ENCODE measurements at places on chromosomes 4 and X.

DNA sequence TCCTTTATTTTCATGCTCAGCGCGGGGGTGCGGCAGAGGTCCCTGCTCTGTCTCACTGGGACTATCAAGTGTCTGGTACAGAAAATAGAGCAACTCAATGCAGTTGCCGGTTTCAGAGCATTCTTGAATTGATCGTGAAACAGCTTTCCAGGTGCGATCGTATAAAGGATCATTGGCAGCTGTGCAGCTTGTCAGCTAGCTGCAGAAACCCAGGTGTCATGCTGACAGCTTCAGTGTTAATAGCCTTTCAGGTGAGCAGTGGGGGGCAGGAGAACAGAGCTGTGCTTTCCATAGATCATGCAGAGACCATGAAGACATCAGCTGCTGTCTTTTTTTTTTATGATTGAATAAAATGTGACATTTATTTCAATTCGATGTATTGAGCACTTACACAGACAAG lies 583.9 kb downstream of the NLGN4X start:
- no peak for DNase-seq

DNA sequence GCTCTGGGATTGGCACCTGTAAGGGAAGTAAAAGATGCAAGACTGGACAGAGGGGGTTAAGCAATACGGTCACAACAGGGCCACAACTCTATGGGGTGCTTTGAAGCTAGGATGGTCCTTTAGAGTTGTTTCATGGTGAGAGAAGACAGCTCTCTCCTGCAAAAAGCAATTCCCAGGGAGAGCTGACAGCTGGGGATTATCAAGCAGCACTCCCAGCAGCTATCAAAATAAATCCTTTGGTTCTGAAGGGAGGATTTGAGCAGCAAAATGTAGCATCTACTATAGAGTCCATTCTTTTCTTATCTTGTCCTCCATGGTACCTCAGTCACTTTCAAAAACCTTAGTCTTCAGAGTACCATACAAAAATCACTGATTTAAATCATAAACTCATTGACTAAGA lies 35.1 kb upstream of the AP1AR start:
- no peak for DNase-seq

DNA sequence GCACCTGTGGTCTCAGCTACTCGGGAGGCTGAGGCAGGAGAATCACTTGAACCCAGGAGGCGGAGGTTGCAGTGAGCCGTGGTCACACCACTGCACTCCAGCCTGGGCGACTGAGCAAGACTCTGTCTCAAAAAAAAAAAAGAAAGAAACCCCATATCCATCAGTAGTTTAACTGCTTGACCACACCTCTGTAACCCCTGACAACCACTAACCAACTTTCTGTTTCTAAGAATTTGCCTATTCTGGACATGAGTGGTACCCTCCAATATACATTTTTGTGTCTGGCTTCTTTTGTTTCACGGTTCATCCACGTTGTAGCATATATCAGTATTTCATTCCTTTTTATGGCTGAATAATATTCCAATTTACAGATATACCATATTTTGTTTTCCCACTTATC lies 9.1 kb downstream of the PPAT start:
- peak; percentile 69 for DNase-seq

GRCh38 chr4:140595065-140595464 lies 26.3 kb upstream of the UCP1 start:
- peak; percentile 45 for DNase-seq

DNA sequence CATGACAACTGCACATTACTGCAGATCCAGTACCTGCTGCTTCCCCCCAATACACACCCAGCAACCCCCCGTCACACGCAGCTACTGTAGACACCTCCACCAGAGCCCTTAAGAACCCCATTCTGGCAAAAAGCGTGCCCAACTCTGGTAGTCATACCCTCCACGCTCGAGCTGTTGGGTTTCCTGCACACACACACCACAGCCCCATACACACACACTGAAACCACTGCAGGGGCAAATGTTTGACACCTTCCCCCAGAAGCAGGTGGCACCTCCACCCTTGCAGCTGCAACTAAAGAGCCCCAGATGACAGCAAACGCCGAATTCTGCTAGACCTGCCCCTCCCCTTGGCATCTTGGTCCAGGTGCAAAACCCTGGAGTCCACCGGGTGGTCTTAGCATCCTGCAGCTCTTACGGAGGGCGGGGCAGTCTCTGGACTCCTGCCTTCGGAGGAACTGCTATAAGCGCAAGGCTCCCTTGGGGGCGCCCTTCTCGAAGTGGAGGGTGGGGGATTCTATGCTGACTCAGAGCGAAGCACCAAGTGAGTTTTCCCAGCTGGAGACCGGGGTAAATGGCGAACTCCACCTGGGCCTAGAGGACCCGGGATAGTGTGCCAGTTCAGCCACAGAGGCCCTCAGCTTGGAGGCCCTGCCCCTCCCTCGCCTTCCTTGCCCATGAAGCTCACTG lies 1.5 kb downstream of the FRMPD3 start:
- peak; percentile 10 for DNase-seq

GRCh38 chrX:9786798-9787635 lies 788 bp downstream of the SHROOM2 start:
- DNase-seq = no peak

DNA sequence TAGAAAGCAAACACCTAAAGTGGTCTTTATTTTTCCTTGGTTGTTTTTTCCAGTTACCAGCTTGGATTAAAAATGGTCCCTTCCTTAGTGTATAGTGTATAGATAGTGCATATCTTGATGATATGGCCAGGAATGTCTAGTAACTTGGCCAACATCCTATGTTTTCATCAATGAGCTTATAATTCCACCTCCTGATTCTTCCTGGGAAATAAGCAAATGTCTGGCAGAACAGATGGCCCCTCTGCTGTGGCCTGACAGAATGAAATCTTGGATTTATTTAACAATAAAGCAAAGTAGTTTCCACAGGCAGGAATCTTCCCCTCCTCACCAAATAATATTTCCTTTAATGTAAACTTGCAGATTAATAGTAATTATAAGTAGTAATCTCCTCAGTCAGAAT lies 6.1 kb downstream of the SCARB2 start:
- DNase-seq = no peak

- no peak for DNase-seq
Measured at GRCh38 chr4:5874811-5875449, 18.0 kb downstream of the CRMP1 start.

- DNase-seq = no peak
Measured at GRCh38 chr4:80134936-80135701, 62.1 kb upstream of the ANTXR2 start.

DNA sequence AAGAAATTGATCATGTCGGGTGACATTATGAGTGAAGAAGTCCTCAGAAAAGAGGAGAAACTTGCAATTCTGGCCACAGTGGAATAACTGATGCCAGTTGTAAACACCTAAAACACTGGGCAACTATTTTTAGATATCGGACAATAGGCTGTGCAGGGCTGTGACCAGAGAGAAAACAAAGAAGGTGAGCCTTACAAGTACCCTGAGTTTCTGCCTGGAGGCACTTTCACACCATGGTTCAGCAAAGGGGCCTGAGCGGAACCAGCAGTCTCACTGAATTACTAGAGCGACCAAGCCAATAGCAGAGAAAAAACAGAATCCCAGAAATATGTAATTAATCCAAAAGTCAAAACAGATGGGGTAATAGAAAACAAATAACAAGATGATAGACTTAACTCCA lies 11.2 kb downstream of the IRAK1 start:
- peak; percentile 46 for DNase-seq

GRCh38 chrX:21816136-21816535 lies 23.3 kb upstream of the MBTPS2 start:
- DNase-seq = no peak

DNA sequence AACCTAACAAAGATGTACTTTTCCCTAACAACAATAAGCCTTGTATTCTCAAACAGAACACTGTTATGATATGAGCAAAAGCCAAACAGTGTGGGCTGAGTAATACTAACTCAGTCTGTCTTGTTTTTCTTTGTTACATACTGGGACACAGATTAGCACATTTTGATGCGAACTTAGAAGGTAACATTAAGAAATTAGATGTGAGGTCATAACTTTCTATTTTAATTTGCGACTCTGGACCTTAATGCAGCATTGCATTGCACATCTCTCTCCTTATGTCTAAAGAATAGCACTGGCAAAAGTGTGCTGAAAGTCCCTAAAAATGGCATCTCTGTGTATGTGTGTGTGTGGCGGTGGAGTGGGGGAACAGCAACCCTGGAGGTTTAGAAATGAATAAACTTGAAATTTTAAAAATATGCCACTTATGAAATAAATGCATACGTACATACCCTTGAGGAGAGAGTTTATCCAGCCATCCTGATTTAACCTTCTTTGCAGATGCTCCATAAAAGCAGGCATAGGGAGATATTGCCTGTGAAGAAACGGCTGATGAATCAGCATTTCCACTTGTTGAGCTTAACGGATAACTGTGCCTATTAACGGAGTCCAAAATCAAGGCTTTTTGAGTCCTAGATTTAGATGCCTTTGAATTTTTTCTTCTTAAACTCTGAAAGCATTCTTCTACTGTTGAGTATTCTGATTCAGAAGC lies 34.2 kb downstream of the ARAP2 start:
- DNase-seq = no peak

DNA sequence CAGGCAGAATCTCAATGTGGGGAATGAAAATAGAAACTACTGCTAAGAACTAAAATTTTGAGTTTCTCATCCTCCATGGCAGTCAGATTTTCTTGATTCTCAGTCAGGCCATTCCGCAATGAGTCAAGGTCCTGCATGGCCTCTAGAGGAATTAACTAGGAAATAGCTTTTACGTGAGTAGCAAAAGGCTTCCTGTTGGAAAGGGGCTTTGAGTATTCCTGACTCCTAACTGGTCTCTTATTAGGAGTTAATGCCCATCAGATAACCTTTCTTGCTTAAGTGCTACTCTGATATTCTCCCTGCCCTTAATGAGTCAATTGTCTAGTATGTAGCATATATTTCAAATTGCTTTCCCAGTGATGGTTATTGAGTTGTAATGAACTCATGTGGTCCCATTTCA lies 65.7 kb upstream of the ARHGAP24 start:
- no peak for DNase-seq

DNA sequence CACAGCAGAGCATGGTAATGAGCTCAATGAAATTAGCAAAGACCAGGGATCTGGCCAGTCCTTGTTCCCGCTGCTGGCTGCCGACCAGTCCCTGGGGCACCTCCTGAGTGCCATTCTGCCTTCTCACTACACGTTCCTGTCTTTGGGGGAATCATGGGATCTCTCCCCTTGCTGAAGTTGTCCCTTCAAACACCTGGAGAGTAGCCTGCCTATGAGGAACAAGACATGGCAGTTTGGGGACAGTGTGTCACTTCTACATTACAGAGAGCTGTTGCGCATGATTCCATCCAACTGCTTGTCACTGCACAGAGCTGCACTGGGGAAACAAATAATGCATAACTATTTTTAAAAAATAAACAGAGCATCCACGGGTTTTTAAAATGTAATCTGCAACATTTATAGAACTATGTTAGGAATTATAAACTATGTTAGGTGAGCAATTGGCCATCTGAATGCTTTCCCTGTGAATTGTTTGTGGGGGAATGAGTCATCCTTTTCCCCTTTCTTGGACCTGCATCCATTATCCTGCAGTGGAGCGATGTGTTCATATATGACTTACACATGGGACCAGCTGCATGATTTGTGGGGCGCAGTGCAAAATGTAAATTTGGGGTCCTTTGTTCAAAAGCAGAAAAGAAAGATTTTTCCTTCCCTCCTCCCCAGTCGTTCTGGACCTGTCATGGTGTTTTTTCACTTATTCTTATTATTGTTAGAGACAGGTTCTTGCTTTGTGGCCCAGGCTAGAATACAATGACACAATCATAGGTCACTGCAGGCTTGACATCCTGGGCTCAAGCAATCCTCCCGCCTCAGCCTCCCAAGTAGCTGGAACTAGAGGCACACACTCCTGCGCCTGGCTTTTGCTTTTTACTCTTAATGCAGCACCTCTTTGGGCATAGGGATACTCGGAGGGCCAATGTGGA lies 115.0 kb upstream of the TBL1X start:
- DNase-seq = no peak

DNA sequence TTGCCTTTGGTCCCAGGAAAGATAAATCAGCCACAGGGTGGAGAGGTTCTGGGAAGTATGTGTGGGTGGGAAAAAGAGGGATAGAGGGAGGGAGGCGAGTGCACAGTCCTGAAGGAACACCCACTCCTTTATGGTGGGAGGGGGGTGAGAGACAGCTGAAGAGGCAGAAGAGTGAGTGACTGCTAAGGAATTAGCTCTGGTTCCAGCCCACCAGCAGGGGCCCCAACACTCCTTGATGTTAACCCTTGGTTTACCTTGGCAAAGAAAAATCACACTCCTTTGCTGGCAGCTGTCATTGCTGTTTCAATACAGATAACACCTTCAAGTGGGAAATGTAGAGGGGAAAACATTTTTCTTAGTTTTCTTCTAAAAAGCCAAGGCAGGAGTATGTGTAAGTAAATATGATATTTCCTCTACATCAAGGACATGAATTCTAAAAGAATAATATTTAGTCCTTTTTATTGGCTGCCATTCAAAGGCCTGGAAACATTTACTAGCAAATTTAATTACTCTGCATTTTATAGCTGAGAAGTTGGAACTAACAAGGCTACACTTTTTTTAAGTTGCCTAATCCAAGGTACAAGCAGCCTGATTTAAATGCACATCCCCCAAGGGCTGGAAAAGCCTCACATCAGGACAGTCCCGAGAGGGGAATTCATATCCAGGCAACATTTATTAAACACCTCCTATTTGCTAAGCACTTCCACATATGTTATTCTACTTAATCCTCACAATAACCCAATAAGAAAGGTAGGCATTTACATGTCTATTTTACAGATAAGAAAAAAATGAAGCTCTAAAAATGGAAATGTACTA lies 81.7 kb downstream of the HS6ST2 start:
- DNase-seq = no peak

DNA sequence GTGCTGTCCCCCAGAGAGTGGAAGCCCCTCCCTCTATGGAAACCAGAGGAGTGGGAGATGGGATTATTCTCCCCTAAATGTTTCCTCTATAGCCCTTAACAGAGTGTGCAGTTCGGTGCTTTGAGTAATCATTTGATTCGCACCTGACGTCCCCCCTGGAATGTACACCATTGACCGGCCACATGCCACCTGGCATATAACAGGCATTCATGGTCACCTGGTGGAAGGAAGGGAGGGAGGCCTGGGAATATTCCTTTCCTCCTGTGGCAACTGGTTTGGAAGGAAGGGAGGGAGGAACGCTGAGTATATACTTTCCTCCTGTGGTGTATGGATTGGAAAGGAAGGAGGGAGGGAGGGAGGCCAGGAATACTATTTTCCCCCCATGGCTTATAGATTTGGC lies 77.2 kb downstream of the CRMP1 start:
- no peak for DNase-seq

- DNase-seq = no peak
Measured at GRCh38 chrX:120291211-120291610, 20.1 kb downstream of the TMEM255A start.

DNA sequence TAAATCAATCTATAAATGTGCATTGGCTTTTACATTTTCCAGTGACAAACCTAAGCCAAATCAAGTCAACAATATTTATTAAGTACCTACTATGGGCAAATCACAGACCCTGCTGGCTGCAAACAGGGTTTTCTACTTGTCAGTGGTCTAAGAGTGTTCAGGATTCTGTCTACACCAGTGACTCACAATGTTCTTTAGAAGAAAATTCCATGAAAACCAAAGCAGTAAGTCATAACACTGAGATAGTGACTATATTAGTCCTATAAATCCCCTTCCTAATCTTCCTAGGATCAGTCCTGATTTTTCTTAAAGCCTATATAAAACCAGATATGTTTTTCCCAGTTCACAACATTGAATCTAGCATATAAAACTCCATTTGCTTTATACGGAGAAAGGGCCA lies 69.7 kb downstream of the PPP3CA start:
- DNase-seq = no peak

- DNase-seq = no peak
Measured at GRCh38 chr4:24475756-24476155, 108.6 kb downstream of the DHX15 start.

- no peak for DNase-seq
Measured at GRCh38 chr4:164955107-164955805, 22.2 kb downstream of the TRIM61 start.

All from GM12865 (cell line).